GM12891 (cell line): ENCODE measurements at places on chromosomes 6 and 20.

- DNase-seq: no peak
Observed at GRCh38 chr6:143396497-143397226, 53.8 kb downstream of the ADAT2 start.

DNA sequence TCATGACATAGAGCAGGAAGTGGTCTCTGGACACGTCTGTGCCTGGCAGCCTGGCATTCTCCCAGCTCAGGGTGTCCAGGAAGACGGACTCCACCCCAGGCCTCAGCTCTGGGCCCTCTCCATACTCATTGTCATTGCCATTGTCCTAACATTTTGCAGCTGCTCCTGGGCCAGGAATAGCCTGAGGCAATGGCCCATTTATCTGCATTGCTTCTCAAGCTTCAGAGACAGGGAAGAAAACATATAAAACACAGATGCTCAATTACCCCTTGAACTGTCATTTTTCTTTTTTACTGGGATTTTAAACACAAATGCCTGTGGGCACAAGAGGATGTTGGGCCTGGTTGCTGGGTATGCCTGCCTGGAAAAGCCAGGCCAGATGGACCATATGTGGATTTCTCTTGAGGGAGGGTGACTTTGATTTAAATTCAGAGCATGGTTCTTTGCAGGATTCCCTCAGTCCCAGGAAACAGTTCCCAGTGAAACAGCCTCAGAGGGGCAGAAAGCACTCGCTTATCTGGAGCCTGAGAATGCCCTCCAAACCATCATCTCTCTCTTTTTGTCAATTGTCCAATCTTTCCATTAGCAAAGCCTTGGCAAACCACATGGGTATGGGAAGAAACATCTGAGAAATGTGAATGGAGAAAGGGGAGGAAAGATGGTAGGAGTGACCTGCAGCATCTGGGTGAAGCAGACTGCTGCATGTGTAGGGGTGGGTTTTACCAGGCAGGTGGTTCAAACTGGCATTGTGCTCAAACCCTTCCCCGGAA, 17.9 kb downstream of the LAMP5 start:
- no peak for DNase-seq

- DNase-seq: no peak
Observed at GRCh38 chr20:24138951-24139350, 150.4 kb upstream of the GGTLC1 start.

DNA sequence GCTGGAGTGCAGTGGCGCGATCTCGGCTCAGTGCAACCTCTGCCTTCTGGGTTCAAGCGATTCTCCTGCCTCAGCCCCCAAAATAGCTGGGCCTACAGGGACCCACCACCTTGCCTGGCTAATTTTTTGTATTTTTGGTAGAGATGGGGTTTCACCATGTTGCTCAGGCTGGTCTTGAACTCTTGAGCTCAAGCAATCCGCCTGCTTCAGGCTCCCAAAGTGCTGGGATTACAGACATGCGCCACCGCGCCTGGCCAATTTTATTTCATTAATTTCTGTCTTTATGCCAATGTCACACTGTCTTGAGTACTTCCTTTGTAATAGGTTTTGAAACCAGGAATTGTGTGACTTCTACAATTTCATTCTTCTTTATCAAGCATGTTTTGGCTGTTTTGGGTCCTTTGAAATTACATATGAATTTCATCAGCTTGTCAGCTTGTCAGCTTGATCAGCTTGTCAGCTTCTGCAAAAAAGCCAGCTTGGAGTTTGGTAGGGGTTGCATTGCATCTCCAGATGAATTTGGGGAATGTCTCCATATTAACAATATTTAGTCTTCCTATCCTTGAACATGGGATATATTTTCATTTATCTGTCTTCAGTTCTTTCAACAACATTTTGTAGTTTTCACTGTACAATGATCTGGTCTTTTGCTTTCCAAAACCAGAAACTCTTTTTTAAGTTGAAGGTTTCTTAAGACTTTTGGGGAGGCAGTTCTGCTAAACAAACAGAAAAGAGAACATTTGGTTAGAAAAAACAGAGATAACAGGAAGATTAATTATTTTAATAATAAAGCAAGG, 20.8 kb downstream of the ZFAND3 start:
- DNase-seq: no peak

DNA sequence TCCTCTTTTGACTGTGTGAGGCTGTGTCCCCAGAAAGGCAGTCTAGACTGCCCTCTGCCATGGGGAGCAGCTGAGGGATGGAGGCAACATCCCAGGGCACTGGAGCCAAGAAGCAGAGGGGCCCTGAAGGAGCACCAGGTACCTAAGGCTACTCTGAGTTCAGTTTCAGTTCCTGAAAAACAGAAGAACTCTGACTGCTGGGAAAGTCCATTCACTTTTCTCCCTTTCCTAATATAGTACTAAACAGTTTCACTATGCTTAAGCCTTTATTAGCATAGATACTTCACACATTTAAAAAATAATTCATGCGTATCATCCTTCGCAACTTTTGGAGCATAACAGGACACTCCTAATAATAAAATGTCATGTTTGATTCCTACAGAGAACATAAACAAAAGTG, 130.0 kb downstream of the FOXC1 start:
- DNase-seq: peak; percentile 50

GRCh38 chr6:111664565-111665030, 58.9 kb upstream of the TRAF3IP2 start:
- no peak for DNase-seq
